SJSA1 (cell line): ENCODE measurements at places on chromosomes 5 and 9. TPM values are rescaled to one million over a fixed set of nuclear protein-coding genes. Genes with fewer than 3 reads are reported as not detected.

FGF18 gene
- total RNA-seq = 0.21 TPM in 1 of 2 replicates, not detected in the other

TAF11L10 gene
- total RNA-seq = not detected in 2 replicates

ARHGEF37 gene
- 0.25 and 0.32 TPM in 2 replicates for total RNA-seq

PTPRD gene
- total RNA-seq = not detected in 2 replicates

PLCXD3 gene
- not detected in 2 replicates for total RNA-seq

NFIB gene
- 7.6 TPM in 2 replicates for total RNA-seq

CDH9 gene
- not detected in 2 replicates for total RNA-seq

WHRN gene
- 0.50 and 1.4 TPM in 2 replicates for total RNA-seq

BTNL8 gene
- total RNA-seq = not detected in 2 replicates

CAMK4 gene
- total RNA-seq = 2.7 and 3.6 TPM in 2 replicates

LHX3 gene
- total RNA-seq = not detected in 2 replicates

GABRA1 gene
- not detected in 2 replicates for total RNA-seq

PCDHGA11 gene
- total RNA-seq = 0.22 and 0.32 TPM in 2 replicates

SARDH gene
- total RNA-seq = 15.3 and 20.9 TPM in 2 replicates

TMEM252 gene
- total RNA-seq = not detected in 2 replicates

LEAP2 gene
- 0.37 and 5.5 TPM in 2 replicates for total RNA-seq

FOXD4L6 gene
- total RNA-seq = not detected in 2 replicates

KCNIP1 gene
- 2.2 and 3.1 TPM in 2 replicates for total RNA-seq

ZCCHC7 gene
- total RNA-seq = 5.3 and 12.4 TPM in 2 replicates

GLDC gene
- 0.18 TPM in 1 of 2 replicates, not detected in the other for total RNA-seq

KCNN2 gene
- 0.61 TPM in 1 of 2 replicates, not detected in the other for total RNA-seq

SLC6A19 gene
- 0.03 TPM in 1 of 2 replicates, not detected in the other for total RNA-seq

HEMGN gene
- not detected in 2 replicates for total RNA-seq

DNAH5 gene
- total RNA-seq = 0.09 and 0.63 TPM in 2 replicates

CTXN3 gene
- not detected in 2 replicates for total RNA-seq
